ENCODE measurements at places on chromosomes 5 and 9. TPM values are rescaled to one million over a fixed set of nuclear protein-coding genes. Genes with fewer than 3 reads are reported as not detected.

- peaks cover 31% of the 10 kb centered on the region for H3K27me3 ChIP-seq
- no peak overlapping the region for H3K4me3 ChIP-seq
- no peak for DNase-seq
- no peaks in the 10 kb centered on the region for H3K4me1 ChIP-seq
Measured at GRCh38 chr5:174801798-174802197, 77.4 kb downstream of the MSX2 start.

DNA sequence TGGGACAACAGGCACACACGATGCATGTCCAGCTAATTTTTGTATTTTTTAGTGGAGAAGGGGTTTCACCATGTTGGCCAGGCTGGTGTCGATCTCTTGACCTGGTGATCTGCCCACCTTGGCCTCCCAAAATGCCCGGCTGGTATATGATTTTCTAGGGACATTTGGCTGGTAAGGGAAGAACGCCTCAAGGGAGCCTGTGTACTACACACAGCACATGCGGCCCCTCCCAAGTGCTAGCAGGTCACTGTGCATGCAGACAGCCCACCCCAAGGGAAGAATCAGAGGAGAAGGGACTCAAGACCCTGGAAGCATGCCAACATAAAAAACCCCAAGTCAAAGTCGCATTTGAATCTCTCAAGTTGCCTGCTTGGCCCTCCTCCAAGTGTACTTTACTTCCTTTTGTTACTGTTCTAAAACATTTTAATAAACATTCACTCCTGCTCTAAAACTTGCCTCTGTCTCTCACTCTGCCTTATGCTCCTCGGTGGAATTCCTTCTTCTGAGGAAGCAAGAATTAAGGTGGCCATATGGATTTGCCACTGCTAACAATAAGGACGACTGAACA lies 24.3 kb upstream of the OTULINL start:
- H3K36me3 ChIP-seq, result no peaks in the 10 kb centered on the region
- H3K27me3 ChIP-seq, result peaks cover 18% of the 10 kb centered on the region

GRCh38 chr5:1474866-1475543 lies 29.8 kb upstream of the SLC6A3 start:
- no peaks in the 10 kb centered on the region for H3K4me1 ChIP-seq
- H3K27ac ChIP-seq, result no peak overlapping the region
- H3K36me3 ChIP-seq, result peaks cover 8% of the 10 kb centered on the region
- no peak for DNase-seq

GRCh38 chr5:139638090-139638735 lies 9.9 kb upstream of the CXXC5 start:
- peaks cover 77% of the 10 kb centered on the region for H3K4me1 ChIP-seq
- H3K4me3 ChIP-seq, result peak overlapping the region; percentile 59
- H3K36me3 ChIP-seq, result no peaks in the 10 kb centered on the region
- H3K27ac ChIP-seq, result peak overlapping the region; percentile 83
- no peaks in the 10 kb centered on the region for H3K27me3 ChIP-seq

- no peaks in the 10 kb centered on the region for H3K36me3 ChIP-seq
- peak; percentile 14 for DNase-seq
- no peaks in the 10 kb centered on the region for H3K27me3 ChIP-seq
- no peak overlapping the region for H3K4me3 ChIP-seq
- H3K27ac ChIP-seq, result no peak overlapping the region
Measured at GRCh38 chr5:155943516-155944407, 383.2 kb upstream of the SGCD start.

- DNase-seq, result no peak
- no peak overlapping the region for H3K4me3 ChIP-seq
- no peaks in the 10 kb centered on the region for H3K4me1 ChIP-seq
- no peaks in the 10 kb centered on the region for H3K36me3 ChIP-seq
- no peak overlapping the region for H3K27ac ChIP-seq
- H3K27me3 ChIP-seq, result no peaks in the 10 kb centered on the region
Measured at GRCh38 chr5:67402526-67402925, 205.9 kb upstream of the CD180 start.

DNA sequence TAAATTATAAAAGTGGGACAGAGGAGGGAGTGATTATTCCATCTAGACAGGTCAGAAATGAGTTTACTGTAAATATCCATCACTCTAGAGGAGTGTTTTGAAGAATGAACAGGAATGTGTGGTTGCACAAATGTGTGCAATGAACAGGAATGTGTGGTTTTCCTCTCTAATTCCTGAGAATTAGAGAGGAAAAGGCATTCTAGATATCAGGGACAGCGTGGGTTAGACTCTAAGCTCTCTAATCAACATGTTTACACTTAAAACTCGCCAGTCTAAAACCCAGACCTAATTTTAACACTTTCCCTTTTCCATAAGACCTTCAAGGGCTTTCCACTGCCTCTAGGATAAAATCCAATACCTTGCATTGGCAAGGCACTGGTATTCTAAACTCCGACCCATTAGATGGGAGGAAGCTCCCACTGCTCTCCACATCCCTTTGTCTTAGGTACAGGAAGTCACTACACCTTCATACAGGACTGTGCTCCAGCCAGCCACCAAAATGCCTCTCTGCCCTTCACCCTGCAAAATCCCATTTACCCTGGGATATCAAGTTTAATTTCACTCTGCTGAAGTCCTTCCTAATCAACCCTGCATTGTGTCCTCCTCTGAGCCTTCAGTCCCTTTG lies 67.9 kb downstream of the NFIB start:
- peaks cover 37% of the 10 kb centered on the region for H3K4me1 ChIP-seq
- DNase-seq, result peak; percentile 50
- no peak overlapping the region for H3K4me3 ChIP-seq
- H3K27me3 ChIP-seq, result no peaks in the 10 kb centered on the region
- H3K27ac ChIP-seq, result no peak overlapping the region

Gene LEAP2
- 4.5 TPM for total RNA-seq

Gene CERCAM
- total RNA-seq, result 87.2 TPM

Gene GDF9
- total RNA-seq, result 0.73 TPM

Gene PDZD2
- not detected for total RNA-seq

Gene PDE6A
- 0.50 TPM for total RNA-seq
